ENCODE measurements at places on chromosomes 1 and 21. TPM values are rescaled to one million over a fixed set of nuclear protein-coding genes. Genes with fewer than 3 reads are reported as not detected.

The ATP6V1G3 gene
- not detected for total RNA-seq

The VCAM1 gene
- total RNA-seq = 1.5 TPM

The ANXA9 gene
- total RNA-seq = 0.32 TPM

The NUDT4B gene
- not detected for total RNA-seq

All from transverse colon (tissue), 4 donors.